ENCODE measurements at places on chromosomes 13 and 19.

GRCh38 chr19:15304140-15304705 is 28.1 kb downstream of the BRD4 start:
- DNase-seq = no peak

- no peak for DNase-seq
Measured at GRCh38 chr19:11373166-11373884, 1.1 kb upstream of the SWSAP1 start.

GRCh38 chr19:33691736-33692135 is 70.0 kb downstream of the CHST8 start:
- DNase-seq = no peak

GRCh38 chr13:111947876-111948275 is 119.1 kb upstream of the SOX1 start:
- no peak for DNase-seq
